IPS-NIHi11 (cell line): ENCODE measurements at places on chromosomes 7 and 10.
A peak's percentile ranks its signal among the peaks of the same experiment; 100 is the strongest.

DNA sequence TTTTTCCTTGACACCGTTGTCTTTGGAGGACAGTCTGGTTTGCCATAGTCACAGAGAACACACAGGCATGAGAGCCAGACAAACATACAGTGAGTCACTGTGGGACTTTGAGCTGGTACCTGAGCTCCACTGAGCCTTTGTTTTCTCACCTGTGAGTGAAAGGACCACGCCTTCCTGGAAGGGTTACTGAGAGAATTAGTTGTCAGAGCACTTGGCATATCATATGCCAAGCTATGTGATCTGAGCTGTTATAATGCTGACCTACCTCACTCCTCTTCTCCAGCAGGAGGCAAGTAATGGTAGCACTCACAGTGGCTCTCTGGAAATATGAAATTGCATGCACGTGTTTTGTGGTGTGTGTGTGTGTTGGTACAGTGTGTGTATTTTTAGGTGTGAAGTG lies 59.7 kb downstream of the CXCL12 start:
- no peak for DNase-seq

DNA sequence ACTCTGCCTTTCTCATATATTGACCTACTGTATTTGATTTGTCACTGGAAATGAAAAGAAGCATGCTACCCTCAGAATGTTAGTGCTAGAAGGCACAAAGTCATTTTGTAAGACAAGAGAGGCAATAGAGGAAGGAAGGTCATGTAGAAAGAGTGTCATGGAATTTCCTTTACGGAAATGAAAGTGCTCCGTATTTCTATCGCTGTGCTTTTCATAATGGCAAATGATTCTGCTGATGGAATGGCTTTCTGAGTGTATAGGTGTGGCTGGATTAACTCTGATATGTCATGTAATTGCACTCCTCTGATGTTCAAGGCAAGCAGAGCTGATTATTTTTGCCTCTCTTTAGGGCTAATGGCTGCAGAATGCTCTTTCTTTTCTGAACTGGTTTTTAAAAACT lies 15.5 kb upstream of the STEAP4 start:
- no peak for DNase-seq

- no peak for DNase-seq
Measured at GRCh38 chr10:114932945-114933344, 5.0 kb upstream of the TRUB1 start.

GRCh38 chr10:84076540-84077195 lies 62.6 kb upstream of the GHITM start:
- DNase-seq: peak; percentile 54

- DNase-seq: no peak
Measured at GRCh38 chr7:103928581-103928980, 60.9 kb downstream of the RELN start.

DNA sequence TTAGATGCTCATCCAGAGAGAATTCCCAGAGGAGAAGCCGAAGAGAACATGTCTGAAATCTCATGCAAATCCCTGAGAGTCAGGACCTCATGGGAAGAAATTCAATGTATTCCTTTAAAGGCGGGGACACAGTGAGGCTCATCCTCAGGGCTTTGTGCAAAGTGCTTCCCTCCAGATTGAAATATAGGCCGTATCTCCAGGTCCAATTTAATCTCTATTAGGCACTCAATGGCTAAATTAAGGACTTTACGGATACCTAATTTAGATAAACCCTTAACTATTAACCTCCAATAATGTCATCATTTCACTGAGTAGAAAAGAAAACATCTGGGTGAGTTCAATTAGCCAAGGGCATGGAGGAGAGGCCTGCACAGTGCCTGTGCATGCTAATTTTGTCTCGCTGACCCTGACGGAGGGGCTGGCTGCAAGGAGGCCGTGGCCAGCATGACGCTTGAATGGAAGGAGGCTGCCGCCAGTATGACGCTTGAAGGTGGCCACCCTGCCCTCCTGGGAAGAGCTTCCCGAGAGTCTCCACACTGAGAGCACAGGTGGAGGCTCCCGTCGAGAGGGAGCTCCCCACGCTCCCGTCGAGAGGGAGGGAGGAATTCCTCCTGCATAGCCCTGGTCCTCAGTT lies 287.6 kb downstream of the ADARB2 start:
- no peak for DNase-seq

- no peak for DNase-seq
Measured at GRCh38 chr7:99041526-99041925, 102.4 kb downstream of the SMURF1 start.

DNA sequence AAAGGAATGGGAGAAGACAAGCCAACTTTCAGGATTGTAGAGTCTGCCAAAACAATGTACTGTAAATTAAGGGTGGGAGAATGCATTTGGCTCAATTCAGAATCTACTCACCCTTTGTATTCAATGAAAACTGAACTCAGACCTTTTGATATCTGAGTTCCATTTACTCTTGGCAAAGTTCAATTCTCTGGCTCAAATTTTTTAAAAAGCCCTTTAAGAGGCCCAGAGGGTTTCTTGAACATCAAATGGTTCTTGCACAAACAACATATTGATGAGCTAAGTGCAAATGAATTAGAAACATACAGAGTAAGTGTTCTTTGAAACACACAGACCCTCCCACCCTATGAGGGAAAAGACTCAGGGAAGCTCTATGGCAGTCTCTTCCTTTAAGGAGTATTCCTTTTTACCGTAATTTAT lies 5.2 kb upstream of the XPNPEP1 start:
- no peak for DNase-seq

GRCh38 chr7:87300756-87301155 lies 44.7 kb upstream of the CROT start:
- no peak for DNase-seq

GRCh38 chr10:88526501-88527105 lies 56.5 kb downstream of the RNLS start:
- DNase-seq: no peak

- DNase-seq: no peak
Measured at GRCh38 chr7:129606803-129607202, 4.7 kb upstream of the NRF1 start.
